ENCODE measurements at places on chromosomes 1 and 21.

GRCh38 chr1:202967684-202968281 lies 726 bp upstream of the CYB5R1 start:
- no peak for DNase-seq

DNA sequence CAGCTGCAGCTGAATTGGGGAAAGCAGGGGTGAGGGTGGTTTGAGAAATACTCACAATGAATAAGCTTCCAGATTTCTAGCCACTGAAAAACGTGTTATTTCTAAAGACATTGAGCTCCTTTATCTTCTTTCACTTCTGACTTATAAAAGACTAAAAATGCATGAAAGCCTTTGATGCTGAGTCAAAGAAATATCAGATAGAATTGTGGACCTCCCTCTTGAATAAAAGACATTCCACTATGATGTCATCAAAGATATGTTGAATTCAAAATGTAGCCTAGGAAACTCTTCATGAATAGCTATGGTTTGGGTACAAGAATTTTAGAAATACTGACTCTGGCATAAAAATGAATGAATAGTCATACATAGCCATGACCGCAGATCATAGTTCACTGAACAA lies 44.7 kb upstream of the COL24A1 start:
- DNase-seq = no peak

GRCh38 chr1:7751174-7751573 lies 19.9 kb upstream of the VAMP3 start:
- DNase-seq = no peak

DNA sequence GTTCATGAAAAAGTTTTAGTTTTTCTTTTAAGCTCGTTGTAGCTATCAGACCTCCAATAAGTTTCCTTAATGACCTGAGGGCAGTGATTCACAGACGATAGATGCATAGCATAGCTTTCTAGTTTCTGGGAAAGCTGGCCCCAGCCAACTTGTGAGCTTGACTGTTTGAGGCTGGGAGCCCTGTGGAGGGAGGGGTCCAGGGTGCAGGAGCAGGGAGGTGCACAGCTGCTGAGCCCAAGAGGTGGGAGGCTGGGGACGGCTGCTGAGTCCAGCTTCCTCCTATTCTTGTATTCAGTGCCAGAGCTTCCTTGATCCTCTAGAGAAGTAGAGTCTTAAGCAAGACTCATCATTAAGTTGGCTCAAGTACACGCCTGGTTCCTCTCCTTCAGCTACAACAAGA lies 11.0 kb upstream of the AVPR1B start:
- DNase-seq = no peak

DNA sequence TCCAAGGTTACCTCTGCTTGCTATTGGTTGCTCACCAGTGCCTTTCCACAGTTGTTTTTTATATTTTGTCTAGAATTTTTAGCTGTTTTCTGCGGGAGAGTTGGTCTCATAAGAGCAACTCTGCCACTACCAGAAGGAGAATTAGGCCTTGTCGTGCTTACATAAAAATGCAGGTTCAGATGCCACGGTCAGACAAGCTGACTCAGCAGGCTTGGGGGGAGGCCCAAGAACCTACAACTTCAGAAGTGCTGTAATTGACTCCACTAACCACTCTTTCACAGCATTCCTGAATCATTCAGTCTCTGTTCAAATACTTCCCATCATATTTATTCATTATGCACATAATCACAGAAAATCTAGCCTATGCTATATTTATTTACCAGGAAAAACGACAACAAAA lies 23.1 kb upstream of the YRDC start:
- no peak for DNase-seq

GRCh38 chr21:35120631-35121180 lies 71.6 kb upstream of the RUNX1 start:
- no peak for DNase-seq

DNA sequence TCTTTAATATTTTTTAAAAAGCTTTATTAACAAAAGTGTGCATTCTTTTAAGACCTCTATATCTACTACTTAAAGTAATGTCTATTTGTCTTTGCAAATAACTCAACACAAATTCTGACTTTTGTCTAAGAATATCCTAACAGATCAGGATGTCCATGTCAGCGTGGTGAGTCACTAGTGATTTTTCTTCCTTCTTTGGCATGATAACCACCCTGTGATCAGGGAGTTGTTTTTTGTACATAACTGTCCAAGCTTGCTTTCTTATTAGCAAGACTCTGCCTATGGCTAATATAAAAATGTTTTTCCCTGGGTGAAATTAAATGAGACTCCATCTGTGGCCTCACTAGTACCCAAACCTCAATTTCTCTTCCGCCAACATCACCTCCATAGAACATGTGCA lies 688.9 kb upstream of the ADGRL2 start:
- peak; percentile 7 for DNase-seq

DNA sequence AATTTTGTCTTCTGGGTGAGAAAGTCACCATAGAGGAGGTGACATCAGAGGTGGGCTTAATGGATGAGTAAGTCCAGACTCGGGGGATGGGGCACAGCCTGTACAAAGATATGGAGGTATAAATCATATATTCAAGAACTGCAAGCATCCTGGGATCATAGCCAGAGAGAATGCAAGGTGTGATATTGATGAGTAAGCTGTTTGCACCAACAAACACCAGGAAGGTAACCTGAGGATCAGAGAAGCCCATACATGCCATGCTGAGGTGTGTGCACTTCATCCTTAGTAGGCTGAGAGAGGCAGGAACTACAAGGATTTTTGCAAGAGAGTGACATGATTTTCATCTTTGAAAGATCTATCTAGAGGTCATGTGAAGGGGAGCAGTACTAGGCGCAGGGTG lies 306.4 kb downstream of the HHAT start:
- DNase-seq = no peak

DNA sequence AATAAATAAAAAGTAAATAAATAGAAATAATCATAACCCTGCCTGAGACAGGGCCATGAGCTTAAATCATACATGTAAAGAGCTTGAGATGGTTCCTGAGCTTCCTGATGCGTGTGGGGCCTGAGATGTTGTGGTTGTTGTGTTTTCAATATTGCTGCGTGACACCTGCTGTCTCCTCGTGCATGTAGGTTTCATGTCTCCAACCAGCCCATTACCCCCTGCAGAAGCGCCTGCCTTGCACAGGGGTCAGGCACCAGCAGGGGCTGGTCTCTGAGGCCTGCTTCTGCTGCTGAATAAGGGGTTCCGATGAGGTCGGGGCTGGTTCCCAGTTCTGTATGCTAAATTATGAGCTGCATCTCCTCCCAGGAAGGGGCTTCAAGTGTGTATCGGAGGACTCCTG lies 15.9 kb downstream of the UMODL1 start:
- no peak for DNase-seq

GRCh38 chr1:58585166-58585565 lies 8.1 kb upstream of the TACSTD2 start:
- no peak for DNase-seq

- no peak for DNase-seq
Observed at GRCh38 chr1:154860156-154860870, 9.8 kb downstream of the KCNN3 start.

- no peak for DNase-seq
Observed at GRCh38 chr1:225565847-225566246, 87.1 kb downstream of the ENAH start.

- DNase-seq = no peak
Observed at GRCh38 chr1:176494436-176494835, 31.5 kb downstream of the PAPPA2 start.

GRCh38 chr1:170533298-170533697 lies 1.3 kb downstream of the GORAB start:
- DNase-seq = no peak

DNA sequence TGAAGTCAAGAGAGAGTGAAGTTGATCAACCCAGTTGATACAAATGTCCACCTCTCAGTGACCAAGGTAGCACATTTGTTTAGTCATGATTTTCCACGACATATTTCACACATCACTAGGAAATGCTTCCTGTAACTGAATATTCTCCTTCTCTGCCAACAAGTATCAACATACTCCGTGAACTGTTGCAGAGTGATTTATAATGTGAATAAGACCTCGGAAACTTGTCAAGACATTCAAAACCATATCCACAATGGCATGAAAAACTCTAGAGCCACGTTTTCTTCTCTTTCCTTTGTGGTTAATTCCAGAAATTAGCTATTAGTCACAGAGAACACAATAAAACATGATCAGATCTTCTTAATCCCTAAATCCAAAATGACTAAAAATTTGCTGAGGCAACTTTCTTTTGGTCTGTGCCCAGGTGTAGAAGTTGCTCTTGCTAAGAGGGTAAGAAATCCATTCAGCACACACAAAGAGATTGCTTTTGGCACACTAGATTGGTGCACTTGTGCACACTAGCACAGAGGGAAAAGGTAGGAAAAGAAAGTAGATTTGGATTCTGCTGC lies 244.3 kb upstream of the NRIP1 start:
- no peak for DNase-seq

- DNase-seq = no peak
Observed at GRCh38 chr1:7628273-7628672, 142.8 kb upstream of the VAMP3 start.

- DNase-seq = no peak
Observed at GRCh38 chr1:205967554-205968335, 24.5 kb upstream of the SLC26A9 start.

DNA sequence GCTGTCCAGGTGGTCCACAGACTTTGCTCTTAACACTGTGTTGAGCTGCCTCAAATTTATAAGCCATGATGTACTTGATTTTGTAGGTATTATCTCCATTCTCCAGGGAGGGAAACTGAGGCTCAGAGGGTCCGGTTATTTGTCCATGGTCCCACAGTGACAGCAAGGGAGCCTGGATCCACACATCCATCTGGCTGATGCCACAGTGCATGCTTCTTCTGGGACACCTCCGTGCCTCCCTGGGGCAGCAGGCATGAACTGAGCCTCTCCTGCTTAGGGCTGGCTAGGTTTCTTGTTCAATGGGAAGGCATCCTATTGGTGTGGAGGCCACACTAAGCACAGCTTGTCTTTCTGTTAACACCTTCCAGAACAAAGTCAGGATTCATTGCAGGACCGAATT lies 317.3 kb downstream of the AJAP1 start:
- DNase-seq = no peak

DNA sequence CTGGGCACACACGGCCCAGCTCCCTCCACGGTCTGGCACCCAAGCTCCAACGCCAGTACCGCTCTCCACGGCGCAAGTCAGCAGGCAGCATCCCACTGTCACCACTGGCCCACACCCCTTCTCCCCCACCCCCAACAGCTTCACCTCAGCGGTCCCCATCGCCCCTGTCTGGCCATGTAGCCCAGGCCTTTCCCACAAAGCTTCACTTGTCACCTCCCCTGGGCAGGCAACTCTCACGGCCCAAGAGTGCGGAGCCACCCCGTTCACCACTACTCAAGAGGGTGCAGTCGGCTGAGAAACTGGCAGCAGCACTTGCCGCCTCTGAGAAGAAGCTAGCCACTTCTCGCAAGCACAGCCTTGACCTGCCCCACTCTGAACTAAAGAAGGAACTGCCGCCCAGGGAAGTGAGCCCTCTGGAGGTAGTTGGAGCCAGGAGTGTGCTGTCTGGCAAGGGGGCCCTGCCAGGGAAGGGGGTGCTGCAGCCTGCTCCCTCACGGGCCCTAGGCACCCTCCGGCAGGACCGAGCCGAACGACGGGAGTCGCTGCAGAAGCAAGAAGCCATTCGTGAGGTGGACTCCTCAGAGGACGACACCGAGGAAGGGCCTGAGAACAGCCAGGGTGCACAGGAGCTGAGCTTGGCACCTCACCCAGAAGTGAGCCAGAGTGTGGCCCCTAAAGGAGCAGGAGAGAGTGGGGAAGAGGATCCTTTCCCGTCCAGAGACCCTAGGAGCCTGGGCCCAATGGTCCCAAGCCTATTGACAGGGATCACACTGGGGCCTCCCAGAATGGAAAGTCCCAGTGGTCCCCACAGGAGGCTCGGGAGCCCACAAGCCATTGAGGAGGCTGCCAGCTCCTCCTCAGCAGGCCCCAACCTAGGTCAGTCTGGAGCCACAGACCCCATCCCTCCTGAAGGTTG lies 97.6 kb downstream of the PIK3R3 start:
- no peak for DNase-seq

DNA sequence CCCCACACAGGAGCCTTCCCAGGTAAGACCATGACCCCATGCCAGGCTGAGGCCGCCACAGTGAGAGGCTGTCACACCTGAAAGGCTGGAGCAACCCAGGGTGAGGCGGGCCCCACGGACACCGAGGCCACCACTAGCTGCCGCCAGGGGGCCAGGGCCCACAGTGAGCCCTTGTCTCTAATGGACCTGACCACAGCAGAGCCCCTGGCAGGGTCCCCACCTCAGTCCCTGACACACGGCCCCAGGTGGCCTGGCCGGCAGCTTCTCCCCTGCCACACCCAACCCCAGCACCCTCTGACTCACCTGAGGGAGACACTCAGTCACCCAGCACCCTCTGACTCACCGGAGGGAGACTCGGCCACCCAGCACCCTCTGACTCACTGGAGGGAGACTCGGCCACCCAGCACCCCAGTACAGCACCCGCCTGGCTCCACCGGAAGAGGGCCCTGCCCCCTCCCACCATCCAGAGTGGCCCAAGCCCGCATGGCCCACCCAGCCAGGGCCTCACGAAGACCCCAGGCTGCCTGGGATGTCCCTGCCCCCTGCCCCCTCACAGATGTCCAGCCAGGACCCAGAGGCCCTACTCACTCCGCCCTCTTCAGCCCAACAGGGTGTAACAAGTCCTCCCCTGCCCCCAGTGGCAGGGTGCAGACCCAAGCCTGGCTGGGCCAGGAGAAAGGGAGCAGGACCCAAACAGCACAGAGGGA lies 4.4 kb downstream of the DVL1 start:
- DNase-seq = no peak

GRCh38 chr1:39922251-39922688 lies 20.6 kb upstream of the MYCL start:
- DNase-seq = no peak

DNA sequence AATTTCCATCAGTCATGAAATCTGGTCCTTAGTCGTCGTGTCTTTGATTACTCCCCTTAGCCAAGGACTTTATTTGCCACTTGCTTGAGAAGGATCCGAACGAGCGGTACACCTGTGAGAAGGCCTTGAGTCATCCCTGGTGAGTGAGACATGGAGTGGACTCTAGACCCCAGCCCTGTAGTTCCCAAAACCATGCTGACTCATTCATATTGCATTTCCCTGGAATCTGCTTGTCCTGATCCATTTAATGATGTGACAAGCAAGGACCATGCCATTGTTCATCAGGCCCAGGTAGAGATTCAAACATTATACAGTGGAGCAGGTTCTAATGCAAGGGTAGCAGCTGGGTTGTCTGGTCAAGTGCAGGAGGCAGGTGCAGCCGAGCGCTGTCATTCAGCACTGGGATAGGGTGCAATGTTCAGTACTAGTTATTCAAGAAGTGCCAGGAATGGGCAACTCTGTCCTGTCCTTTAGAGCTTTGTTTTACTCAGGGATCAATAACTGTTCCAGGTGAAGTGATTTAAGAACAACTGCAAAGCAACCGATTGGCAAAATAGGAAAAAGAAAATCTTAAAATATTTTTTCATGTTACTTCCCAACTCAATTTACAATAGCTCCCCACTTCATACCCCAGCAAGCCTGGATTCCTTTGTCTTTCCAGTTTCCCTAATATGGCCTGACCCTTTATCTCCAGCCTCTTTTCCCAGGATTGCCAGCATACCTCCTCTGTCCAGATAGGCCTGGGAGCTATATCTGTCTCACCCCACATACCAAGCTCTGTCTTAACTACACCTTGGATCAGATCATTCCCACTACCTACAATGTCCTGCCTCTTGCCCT lies 26.5 kb downstream of the CAMK1G start:
- no peak for DNase-seq
